Naive thymus-derived CD8-positive, alpha-beta T cell (primary cell): ENCODE measurements at places on chromosomes 7 and 10.

DNA sequence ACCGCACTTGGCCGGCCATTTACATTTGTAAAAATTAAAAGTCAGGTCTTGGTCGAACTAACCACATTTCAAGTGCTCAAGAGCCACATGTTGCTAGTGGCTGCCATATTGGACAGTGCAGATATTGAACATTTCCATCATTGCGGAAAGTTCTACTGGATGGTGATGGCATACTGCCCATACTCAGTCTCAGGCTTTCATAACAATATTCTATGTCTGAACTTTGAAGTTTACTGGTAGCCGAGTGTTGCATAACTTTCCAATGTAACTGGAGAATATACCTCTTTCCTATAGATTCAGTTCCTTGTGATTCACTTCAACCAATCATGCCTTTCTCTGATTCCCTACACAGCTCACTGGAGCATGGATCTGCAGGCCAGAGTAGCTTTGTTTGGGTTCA, 43.7 kb downstream of the PSMC2 start:
- DNase-seq = no peak

DNA sequence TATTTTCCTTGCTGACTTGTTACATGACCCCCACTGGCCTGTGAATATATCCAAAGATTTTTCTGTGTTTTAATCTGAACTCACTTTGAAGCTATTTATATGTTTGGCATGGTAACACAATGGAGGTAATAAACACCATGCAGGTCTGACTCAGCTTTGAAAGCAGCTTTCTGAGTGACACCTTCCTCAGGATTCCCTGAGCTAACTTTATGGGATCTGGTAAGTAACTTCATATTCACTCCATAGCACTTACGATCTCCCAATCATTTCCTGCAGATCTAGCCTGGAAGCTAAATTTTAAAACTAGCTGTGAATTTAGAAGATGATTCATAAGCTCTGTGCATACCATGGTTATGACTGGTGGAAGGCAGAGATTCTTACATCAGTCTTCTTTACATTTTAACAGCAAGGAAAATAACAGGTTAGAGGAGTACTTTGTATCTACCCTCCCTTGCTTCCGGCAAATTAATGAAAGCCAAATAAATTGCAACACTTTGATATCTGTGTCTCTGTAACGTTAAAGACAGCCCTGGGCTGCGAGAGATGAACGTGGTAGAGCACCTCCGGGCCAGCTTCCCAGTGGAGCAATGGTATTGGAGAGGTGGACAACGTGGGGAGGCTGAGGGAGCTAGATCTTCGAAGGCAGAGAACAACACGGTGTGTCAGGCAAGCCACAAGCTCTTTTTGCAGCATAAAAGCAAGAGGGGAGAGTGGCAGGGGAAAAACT, 170.2 kb upstream of the KLF14 start:
- DNase-seq = no peak

GRCh38 chr7:89133357-89133756, 337.8 kb upstream of the TEX47 start:
- DNase-seq = no peak

GRCh38 chr7:1748076-1748838, 78.2 kb downstream of the ELFN1 start:
- DNase-seq = peak; percentile 62
